ENCODE measurements at places on chromosomes 3 and 15. TPM values are rescaled to one million over a fixed set of nuclear protein-coding genes. Genes with fewer than 3 reads are reported as not detected.

The BFSP2 gene
- not detected for total RNA-seq

The SCN11A gene
- total RNA-seq = not detected

The FILIP1L gene
- total RNA-seq = 1.6 TPM

DNA sequence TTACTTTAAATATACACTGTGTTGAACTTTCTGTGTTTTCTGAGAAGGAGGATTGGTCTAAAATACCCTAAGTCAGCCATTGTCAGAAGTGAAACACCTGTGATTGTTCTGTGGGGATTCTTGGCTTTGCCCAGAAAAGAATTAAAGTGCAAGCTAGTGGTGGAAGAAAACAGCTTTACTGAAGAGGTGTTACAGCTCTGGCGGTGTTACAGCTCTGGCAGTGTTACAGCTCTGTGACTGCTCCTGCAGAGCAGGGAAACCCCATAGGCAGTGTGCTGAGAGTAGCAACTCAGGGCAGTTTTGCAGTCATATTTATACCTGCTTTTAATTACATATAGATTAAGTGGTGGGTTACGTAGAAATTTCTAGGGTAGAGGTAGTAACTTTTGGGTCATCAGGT lies 66.6 kb downstream of the C3orf20 start:
- DNase-seq = no peak

DNA sequence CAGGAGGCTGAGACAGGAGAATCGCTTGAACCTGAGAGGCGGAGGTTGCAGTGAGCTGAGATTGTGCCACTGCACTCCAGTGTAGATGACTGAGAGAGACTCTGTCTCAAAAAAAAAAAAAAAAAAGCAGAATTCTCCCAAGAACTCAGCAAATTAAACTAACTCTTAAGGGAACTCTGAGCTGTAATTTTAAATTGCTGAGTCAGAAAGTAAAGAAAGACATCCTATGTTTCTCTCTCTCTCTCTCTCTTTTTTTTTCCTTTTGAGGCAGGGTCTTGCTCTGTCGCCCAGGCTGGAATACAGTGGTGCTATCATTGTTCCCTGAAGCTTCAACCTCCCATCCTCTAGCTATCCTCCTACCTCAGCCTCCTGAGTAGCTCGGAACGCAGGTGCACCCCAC lies 20.0 kb upstream of the PHC3 start:
- no peak for DNase-seq

DNA sequence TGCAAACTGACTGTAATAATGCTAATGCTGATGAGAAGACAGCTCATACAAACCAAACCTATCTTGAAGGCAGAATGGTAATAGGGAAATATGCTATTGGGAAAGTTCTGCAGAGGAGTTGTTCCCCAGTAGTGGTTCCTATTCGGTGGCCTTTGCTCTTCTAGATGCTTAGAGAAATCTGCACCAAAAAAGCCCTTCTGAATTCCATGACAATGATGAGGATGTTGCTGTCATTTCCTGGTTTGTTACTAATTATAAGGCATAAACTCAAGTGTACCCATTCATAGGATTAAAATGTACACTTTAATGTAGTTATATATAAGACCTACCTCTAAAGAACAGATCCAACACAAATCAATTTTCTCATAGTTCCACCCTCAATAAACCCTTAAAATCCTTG lies 30.1 kb downstream of the TOMM70 start:
- no peak for DNase-seq

DNA sequence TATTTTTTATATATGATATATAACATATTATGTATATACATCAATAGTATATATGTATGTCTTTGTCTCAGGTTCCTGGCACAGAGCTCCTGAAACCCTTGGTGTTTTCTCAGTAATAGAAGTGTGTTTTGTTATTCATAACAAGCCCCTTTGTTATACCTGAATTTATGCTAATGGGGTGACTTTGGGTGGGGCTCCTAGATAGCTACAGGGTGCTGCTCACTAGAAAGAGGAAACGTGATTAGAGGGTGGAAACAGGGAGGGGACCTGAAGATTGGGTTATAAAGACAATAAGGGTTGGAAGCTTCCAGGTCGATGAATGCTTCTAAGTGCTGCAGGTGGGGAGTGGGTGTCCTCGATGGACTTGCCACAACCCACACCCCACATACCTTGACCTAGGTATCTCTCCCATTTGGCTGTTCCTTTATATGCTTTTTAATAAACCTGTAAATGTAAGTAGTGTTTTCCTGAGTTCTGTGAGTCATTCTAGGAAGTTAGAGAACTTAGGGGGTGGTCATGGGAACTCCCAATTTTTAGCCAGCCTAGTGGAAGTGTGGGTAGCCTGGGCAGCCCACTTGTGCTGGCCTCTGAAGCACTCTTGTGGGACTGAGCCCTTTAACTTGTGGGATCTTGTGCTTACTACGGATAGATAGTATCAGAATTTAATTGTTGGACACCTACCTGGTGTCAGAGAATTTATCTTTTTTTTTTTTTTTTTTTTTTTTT lies 36.9 kb upstream of the C15orf39 start:
- DNase-seq = no peak

GRCh38 chr15:74141591-74141990 lies 11.2 kb downstream of the ISLR2 start:
- DNase-seq = no peak

GRCh38 chr3:156575641-156576040 lies 20.7 kb upstream of the SSR3 start:
- DNase-seq = no peak

GRCh38 chr3:195813916-195814640 lies 2.3 kb upstream of the MUC4 start:
- DNase-seq = no peak

GRCh38 chr3:129316248-129317013 lies 37.8 kb downstream of the HMCES start:
- peak; percentile 85 for DNase-seq

DNA sequence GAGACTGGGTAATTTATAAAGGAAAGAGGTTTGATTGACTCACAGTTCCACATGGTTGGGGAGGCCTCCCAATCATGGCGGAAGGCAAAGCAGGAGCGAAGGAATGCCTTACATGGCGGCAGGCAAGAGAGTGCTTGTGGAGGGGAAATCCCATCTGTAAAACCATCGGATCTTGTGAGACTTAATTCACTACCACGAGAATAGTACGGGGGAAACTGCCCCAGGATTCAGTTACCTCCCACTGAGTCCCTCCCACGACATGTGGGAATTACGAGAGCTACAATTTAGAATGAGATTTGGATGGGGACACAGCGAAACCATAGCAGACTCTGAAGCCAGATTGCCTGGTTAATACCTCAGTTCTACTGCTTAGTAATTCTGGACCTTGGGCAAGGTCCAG lies 67.8 kb downstream of the THSD4 start:
- no peak for DNase-seq

DNA sequence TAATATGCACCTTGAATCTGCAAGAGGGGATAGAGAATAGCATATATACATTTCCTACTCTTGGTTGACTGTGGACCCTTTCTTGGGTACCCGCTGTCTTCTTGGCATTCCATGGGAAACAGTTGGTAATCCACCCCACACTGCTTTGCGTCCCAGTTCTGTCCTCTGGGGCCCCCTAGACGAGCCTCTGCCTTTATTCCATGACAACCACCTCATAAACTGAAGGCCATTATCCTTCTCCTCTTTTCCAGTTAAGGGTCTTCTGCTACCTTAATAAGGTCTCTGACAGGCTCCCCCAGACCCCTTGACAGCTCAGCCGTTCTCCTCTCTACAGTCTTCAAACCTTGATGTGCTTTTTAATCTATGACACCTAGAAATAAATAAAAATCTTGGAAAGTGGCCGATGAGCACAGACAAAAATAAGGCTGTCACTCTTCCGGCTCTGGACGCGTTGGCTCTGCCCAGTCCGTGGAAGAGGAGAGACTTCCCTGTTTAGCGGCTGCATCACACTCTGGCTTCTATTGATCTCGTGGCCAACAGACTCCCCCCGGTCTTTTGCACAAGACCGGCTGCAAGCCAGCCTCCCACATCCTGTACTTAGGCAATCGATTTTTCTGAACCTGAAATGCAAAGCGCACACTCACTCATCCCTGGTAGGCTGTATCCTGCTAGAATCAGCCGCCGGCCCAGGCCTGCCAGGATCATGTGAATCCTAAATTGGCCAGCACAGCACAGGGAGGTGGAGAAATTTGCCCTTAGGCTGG lies 251.0 kb upstream of the TLE3 start:
- DNase-seq = no peak
